NCI-H2171 treated with DMSO at 0.1 percent for 48 hours (cell line): ENCODE measurements at places on chromosomes 1 and 21.
A peak's percentile ranks its signal among the peaks of the same experiment; 100 is the strongest.

DNA sequence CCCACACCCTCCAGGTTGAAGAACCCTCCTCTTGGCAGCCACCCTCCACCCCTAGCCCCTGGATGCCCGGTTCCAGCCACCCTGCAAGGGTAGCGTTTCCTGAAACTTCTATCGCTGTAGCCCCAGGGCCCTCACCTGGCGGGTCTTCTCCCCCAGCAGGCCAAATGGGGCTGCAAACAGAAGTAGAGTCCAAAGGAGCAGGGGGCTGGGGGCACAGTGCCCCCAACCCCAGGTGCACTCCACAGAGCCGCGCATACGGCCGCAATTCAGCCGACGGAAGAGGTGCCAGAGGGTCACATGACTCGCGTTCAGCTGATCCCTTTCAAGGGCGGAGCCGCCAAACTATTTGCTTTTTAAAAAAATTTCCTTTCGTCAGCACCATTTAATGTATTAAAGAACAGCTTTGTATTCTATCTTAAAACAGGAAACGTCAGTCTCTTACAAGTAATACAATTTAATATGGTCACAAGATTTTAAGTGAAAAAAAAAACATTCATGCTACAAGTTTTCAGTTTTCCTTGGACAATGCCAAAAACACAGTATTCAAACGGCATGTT, at the start of gene GLMP:
GLMP (minus strand) TSS at position 289 of the 557 bp plus-strand sequence; CDS start at position 255, 34 bp downstream.
- peak; percentile 77 for DNase-seq

GRCh38 chr1:75677443-75677842, 47.1 kb upstream of the ACADM start:
- no peak for DNase-seq

- no peak for DNase-seq
Observed at GRCh38 chr1:119885903-119886783, 10.2 kb downstream of the ADAM30 start.

- DNase-seq: peak; percentile 46
Observed at GRCh38 chr1:183635099-183635605, 431 bp downstream of the ARPC5 start.

DNA sequence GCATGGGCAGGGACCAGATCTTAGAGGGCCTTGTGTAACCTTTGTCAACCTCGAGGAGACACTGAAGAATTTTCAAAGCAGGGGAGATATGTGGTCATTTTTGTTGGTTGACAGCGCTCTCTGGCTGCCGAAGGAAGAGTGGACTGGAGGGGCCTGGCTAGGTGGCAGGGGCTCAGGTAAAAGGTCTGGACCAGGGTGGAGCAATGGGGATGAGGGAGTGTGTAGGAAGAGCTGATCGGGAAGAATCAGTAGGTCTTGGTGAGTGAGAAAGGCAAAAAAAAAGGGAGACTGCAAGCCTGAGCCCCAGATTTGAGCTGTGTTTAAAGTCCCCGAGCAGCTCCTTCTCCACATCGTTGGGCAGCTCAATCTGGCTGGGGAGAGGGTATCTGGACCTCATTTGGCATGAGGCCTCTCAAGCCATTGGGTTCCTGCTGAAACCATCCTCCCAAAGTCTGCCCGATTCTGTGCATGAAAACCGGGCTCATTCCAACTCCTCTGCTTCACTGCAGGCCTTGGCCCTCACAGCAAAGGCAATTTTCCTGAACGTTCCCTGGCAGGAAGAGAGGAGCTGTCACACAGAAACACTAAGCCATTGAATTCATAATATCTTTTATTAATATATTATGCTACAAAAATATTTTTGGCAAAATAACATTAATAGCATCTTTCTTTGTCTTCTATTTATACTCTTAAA, 237.1 kb downstream of the TRABD2B start:
- no peak for DNase-seq

DNA sequence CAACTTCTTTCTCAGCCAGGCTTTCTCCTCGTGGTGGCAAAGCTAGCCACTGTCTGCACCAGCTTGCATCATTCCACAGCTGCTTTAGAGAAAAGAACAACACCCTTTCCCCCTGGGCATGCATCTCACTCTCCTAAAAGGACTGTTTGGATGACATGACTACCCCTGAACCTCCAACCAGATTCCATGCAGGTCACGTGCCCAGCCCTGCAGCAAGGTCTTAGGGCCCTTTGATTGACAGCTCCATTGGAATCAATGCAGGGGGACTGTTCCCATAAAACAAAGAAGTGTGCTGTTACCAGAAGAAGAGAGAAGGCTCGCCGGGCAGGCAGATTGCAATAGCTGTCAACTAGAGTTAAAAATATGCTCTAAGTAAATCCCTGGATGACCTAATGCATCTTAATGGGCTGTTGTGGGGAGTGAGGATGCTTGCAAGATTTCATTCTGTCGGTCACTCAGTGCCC, 24.4 kb downstream of the KCNA2 start:
- no peak for DNase-seq

- no peak for DNase-seq
Observed at GRCh38 chr1:195345149-195345548, 1263.1 kb downstream of the KCNT2 start.

DNA sequence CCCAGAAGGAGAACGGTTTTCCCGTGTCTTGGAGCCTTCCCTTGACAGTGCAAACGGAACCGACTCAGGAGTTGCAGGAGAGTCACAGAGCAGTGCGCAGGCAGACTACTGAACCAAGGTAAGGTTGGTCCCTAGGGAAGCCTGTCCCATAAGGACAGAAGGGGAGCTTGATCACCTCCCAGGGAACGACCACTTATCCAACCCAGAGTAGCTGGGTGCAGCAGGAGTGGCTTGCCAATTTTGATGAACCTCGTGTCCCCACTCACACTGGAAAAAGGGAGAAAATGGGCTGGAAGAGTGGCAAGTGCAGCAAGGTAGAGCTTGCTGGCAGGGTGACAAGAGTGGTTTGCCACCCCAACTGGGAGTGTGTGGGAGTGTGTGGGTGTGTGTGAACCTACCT, 95.1 kb downstream of the LIPI start:
- no peak for DNase-seq

DNA sequence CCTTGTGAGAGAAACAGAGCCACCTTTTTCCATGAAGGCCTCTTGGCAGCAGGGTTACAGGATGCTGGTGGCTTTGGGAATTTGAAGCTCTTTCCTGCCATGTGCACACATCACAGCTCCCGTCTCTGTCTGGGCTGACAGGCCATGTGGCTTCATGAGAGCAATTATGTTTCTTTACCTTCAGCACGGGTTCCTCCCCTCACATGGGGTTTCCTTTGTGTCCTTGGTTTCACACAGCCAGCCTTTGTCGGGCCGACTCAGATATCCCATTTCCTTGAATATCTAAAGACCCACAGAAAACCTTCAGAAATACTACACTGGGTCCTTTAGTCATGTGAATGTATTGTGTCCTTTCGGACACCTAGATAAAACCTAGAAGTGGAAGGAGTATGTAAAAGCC, 7.1 kb downstream of the CLIC6 start:
- no peak for DNase-seq

- no peak for DNase-seq
Observed at GRCh38 chr1:228992044-228992443, 256.8 kb downstream of the RHOU start.

- no peak for DNase-seq
Observed at GRCh38 chr1:10401281-10401680, 2.4 kb downstream of the PGD start.

DNA sequence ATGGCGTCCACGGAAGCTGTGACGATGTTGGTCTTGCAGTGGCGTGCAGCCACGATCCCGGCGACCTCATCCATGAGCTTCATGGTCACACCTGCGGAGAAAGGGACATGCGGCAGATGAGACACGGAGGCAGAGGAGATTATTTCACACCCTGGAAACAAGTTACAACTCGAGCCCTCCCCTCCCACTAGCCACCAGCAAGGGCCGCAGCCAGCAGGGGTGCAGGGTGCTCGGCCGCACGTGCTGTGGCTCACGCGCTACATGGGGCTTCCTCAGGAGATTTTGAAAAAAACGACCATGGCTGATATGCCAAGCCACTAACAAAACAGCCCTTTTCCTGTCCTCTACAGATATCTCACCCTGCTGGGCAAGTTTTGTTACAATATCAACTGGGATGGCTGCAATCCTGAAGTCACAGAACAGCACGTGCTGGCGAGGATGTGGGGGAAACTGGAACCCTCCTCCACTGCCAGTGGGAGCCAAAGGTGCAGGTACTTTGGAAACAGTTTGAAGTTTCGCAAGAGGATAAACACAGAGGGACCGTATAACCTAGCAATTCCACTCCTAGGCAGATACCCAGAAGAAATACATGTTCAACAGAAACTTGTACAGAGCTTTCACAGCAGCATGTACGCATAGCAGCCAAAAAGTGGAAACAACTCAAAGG, 34.1 kb upstream of the GPR153 start:
- no peak for DNase-seq

GRCh38 chr1:116763787-116764465, 9.7 kb downstream of the CD2 start:
- no peak for DNase-seq

DNA sequence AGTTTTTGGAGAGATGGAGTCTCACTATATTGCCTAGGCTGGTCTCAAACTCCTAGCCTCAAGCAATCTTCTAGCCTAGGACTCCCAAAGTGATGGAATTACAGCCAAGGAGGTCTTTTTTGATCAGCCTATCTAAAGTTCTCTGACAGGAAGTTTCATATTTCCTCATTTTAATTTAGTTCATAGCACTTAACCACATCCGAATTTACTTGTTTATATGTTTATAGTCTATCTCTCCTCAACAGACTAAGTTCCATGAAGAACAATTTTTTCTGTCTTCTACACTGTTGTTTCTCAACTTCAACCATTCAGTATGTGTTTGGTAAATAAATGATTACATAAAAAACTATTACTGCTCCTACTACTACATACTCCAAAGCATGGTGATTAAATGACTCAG, 47.9 kb downstream of the GON4L start:
- DNase-seq: no peak

GRCh38 chr1:216500273-216500967, 77.2 kb upstream of the USH2A start:
- no peak for DNase-seq

DNA sequence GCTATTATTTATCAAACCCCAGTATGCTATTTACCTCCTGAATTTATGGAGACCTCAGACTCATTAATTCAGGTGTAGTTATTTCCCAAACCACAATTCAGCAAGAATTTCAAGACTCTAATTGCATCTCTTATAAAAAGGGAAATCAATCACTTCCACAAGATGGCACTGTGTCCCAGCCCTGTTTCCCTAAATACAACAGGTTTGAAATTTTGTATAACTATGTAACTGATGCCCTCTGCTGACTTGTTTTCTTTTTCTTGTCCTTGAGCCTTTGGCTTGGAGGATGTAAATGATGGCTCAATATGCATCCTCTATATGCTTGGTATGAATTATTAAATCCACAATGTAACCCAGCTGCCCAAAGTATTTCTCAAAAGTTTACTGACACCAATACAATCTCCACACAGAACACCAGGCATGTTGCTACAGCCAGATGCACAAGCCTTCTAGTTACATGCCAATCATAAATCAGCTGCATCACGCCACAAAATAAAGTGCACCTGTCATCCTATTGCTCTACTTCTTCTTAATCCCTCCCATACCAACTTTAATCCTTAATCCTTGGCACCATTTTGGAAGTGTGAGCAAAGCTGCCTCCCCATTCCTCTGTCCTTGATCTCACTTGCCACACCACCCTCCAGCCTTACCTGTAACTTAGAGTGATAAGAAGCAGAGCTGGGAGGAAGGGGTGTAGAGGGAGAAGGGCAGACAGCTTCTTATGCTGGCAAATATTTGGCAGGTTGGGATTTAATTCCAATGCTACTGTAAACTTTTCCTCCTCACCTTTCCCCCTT, 9.0 kb downstream of the C1orf105 start:
- DNase-seq: peak; percentile 67

DNA sequence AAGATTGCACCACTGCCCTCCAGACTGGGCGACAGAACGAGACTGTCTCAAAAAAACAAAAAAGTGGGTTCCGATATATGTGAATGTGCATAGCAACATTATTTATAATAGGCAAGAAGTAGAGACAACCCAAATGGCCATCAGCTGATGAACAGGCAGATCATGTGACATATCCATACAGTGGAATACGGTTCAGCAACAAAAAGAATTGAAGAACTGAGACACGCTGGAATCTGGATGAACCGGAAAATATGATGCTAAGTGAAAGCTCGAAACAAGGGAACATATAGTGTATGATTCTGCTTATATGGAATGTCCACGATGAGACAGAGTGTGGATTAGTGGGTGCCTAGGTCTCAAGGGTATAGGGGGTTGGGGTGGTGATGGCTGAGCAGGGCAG, 28.5 kb upstream of the MORC3 start:
- DNase-seq: no peak

- no peak for DNase-seq
Observed at GRCh38 chr1:96632045-96632664, 89.4 kb upstream of the PTBP2 start.

DNA sequence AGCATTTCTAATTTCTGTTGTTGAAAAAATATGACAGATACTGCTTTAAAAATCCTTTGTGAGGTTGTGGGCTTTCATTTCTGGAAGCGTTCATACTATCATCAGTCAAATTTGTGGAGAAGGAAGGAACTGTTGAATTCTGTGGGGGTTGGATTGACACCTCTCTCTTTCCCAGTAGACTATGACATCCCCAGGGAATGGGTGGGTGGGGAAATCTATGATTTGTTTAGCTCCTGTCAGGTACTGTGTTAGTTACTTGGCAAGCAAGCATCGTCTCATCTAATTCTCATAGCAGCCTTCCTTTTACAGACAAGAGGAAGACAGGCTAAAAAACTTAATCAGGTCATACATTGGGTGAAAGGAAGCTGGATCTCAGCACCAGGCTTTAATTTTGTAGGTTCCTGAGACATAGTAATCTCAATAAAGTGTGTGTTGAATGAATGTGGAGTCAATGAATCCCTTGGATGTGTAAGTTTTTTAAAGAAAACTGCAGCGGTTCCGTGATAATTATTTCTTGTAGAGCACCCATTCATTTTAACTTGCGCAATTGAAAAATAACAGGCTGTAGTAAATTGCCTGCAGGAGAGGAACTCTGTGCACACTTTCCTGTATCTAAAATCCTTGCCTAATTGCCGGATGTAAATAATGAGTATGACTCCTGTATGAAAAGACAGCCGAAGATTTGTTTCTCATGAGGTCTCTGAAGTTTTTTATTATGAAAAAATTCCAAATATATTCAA, 60.6 kb downstream of the MYOM3 start:
- no peak for DNase-seq

GRCh38 chr1:22365331-22366295, 86.0 kb upstream of the ZBTB40 start:
- peak; percentile 70 for DNase-seq

DNA sequence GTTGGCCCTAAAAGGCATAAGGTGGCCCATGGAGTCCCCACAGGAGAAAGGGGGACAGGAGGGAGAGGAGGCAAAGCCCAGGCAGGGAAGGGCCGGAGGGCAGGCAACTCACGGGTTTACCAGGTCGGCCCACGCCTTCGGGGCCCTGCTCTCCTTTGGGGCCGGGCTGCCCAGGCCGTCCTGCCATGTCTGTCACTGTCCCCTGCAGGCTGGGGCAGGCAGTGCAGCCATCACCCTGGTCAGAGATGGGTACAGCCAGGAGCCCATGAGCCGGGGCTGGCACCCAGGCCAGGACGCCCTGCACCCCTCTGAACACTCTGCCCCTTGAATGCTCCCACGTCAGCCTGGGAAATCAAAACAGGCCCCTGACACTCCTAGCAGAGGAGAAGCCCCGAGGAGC, 19.8 kb downstream of the COL16A1 start:
- no peak for DNase-seq
